ENCODE measurements at places on chromosomes 16 and 17. TPM values are rescaled to one million over a fixed set of nuclear protein-coding genes. Genes with fewer than 3 reads are reported as not detected.

- DNase-seq: no peak
- H3K4me3 ChIP-seq: no peak overlapping the region
- H3K27me3 ChIP-seq: no peaks in the 10 kb centered on the region
- H3K36me3 ChIP-seq: no peaks in the 10 kb centered on the region
These were observed 32.8 kb upstream of the TBX2 start for GRCh38 chr17:61366715-61367413.

DNA sequence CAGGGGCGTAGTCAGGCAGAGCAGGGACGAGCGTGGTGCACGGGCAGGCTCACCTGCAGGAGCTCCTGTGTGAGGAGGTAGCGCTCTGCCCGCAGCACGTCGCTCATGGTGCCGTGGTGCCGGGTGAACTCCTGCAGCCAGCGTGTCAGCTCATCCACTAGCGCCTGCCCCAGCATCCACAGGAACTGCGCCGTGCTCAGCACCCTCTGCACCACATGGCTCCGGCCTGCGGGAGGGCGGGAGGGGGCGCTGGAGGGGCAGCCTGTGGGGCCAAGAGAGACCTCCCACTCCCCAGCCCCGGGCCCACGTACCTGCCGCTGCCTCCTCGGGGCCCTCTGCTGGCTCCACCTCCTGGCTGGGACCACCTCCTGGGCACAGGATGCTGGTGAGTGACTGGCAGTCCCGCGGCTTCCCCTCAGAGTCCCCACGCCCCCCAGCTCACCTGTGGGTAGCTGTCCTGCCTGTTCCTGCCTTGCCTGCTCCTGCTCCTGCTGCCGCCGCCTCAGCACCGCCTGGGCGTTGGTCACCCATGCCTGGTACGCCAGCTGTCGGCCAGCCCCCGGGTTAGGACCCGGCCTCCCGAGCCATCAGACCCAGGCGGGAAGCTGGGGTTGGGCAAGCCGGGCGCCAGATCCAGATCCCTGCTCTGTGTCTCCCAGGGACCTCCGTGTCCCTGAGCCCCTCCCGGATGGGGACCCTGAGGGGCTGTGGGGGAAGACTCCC lies 16.6 kb downstream of the CTU2 start:
- H3K4me1 ChIP-seq: peaks cover 17% of the 10 kb centered on the region
- H3K36me3 ChIP-seq: peaks cover 80% of the 10 kb centered on the region
- H3K27ac ChIP-seq: no peak overlapping the region
- no peaks in the 10 kb centered on the region for H3K27me3 ChIP-seq
- DNase-seq: no peak
- H3K4me3 ChIP-seq: no peak overlapping the region

The POLR2C gene
- 55.6 TPM for total RNA-seq

DNA sequence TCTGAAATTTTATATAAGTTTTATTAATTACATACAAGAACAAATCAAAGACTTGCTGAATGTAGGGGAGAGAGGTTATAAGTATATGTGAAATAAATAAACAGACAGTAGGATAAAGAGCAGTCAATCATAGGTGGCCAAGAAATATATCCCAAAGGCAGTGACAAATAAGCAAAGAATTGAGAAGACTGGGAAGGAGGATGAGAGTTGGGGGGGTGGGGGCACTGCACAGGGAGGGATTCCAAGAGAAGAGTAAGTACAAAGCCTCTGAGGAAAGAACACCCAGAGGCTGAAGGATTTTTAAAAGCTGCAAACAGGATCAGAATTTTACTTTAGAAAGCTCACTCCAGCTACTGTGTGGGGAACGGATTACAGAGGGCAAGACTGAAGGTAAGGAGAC lies 2.8 kb downstream of the PELP1 start:
- H3K4me1 ChIP-seq: peaks cover 5% of the 10 kb centered on the region
- DNase-seq: no peak
- H3K27me3 ChIP-seq: no peaks in the 10 kb centered on the region

DNA sequence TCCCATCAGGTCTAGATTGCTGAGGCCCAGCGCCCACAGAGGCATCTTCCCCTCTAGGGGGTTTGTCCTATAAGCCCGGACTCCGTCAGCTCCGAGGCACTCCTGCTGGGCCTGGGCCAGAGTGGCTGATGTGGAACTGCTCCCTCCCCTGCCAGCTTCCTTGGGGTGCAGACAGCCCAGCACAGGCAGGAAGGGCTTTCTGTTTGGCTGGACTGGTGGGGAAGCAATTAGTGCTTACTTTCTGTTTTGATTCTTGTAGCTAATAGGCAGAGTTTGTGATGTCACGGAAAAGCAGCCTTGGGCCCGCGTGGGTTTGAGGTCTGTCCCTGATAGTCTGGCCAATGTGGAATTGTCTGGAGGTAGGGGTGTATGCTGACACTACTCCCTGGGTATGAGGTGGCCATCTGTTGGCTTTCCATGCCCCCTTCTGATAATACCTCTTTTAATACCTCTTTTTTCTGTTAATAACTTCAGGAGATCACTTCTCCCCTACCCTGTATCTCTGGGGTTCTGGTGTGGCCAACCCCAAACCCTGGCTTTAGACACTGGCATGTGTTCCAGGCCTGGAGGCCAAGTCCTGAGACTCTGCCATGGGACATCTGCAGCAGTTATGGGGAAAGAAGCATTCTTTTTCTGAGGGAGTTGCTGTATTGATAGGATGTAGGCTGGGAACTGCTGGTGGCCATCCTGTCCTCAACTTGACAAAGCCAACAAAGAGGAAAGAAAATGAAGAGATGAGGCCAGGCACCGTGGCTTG lies 190.9 kb downstream of the RAB11FIP4 start:
- H3K27me3 ChIP-seq: no peaks in the 10 kb centered on the region
- H3K36me3 ChIP-seq: peaks cover 8% of the 10 kb centered on the region

The ABCA9 gene
- total RNA-seq: 13.4 TPM

GRCh38 chr16:11187522-11188023 lies 68.4 kb downstream of the SOCS1 start:
- H3K36me3 ChIP-seq: no peaks in the 10 kb centered on the region
- no peaks in the 10 kb centered on the region for H3K27me3 ChIP-seq
- DNase-seq: no peak
- H3K4me3 ChIP-seq: no peak overlapping the region

DNA sequence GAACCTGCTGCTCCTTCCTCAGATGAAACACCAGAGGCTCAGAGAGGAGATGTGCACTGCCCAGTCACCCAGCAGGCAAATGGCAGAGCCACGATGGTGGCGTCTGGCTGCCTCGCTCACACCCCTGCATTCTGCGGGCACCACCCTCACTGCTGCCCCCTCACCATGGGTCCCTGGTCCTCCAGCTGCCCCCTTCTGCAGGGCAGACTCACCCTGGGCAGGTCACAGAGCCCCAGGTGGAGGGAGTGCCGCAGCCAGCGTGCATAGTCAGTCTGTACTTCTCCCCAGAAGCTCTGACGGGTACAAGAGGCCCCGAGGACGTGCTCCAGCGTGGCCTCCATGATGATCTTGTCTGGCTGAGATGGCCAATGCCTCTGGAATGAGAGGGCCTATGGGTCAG lies 52.9 kb downstream of the RMI2 start:
- no peaks in the 10 kb centered on the region for H3K36me3 ChIP-seq
- H3K27me3 ChIP-seq: peaks cover 2% of the 10 kb centered on the region
- peaks cover 10% of the 10 kb centered on the region for H3K4me1 ChIP-seq
- H3K4me3 ChIP-seq: no peak overlapping the region
- no peak for DNase-seq
- H3K27ac ChIP-seq: no peak overlapping the region

The SNAI3 gene
- 7.0 TPM for total RNA-seq

The ZP2 gene
- 0.09 TPM for total RNA-seq

Measured in muscle of leg (tissue), 16 donors.